ENCODE measurements at places on chromosomes 2 and 18.

GRCh38 chr2:186384226-186384625, 101.8 kb upstream of the ZC3H15 start:
- DNase-seq = no peak

- DNase-seq = no peak
Measured at GRCh38 chr2:62686012-62686685, 19.4 kb upstream of the EHBP1 start.

- DNase-seq = no peak
Measured at GRCh38 chr18:56036741-56037140, 448.7 kb upstream of the TCF4 start.

DNA sequence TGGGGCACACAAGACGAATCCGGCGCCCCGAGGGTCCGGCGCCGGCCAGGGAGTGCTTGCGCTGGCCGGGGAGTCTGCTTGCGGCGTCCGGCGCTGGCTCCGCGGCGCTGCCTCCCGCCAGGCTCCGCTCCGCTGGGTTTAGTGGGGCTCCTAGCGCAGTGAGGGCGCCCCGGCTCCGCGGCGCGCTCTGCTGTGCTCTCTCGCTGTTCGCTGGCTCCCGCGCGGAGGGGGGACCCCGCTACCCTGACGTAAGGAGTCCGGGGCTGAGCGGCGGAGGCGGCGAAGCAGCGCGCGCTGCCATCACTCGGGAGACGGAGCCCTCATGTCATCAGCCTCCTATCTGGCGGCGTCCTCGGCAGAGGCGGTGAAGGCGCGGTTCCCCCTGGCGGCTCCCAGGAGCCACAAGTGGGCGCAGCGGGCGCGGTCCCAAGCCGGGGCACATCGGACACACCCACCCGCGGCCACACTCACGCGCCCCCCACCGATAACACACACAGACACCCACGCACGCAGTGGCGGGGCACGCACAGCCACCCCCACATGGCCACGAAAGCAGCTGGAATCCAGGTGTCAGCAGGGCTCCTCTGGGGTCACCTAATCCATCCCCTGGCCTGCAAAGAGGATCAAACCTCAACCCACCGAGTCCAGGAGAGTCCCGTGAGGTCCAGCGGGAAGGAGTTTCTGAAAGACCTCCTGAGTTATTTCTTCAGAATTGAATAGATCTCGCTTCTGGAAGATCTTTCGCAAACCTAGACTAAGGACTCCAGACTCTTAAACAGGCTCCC, at the start of gene C1QL2:
C1QL2 (minus strand) TSS at position 189 of the 785 bp plus-strand sequence. CDS start 482 bp downstream, outside the sequence.
- DNase-seq = no peak

GRCh38 chr18:61782545-61782944, 110.3 kb downstream of the RNF152 start:
- DNase-seq = no peak

DNA sequence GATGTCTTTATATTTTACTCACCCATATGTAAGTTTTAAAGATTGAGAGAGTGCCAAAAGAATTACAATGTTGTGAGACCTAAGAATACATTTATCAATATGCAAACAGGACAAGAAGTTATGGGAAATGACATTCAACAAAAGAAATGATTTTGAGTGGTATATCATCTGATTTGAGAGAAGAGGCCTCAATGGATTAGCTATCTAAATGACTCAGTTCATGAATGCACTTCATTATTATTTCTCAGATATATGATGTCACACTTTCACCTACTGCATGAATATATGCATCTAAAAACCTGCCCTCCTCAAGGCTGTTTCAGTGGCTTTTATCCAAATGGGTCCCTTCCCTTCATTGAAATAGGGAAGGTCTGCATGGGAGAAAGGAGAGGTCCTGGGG, 128.3 kb upstream of the LYPD1 start:
- DNase-seq = no peak

GRCh38 chr2:63692002-63692606, 103.3 kb downstream of the MDH1 start:
- peak; percentile 56 for DNase-seq

- DNase-seq = no peak
Measured at GRCh38 chr2:80322958-80323357, 18.4 kb upstream of the LRRTM1 start.

GRCh38 chr2:122634256-122634655, 878.8 kb downstream of the TSN start:
- peak; percentile 14 for DNase-seq

DNA sequence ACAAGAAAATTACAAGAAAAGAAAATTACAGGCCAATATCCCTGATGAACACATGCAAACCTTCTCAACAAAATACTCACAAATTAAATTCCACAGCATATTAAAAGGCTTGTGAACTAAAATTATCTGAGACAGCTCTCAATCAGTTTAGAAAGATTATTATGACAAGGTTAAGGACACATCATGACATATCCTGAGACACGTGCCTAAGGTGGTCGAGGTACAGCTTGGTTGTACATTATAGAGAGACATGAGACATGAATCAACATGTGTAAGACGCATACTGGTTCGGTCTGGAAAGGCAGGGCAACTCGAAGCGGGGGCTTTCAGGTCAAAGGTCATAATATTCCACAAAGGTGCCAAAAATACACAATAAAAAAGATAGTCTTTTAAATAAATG, 598.3 kb upstream of the REG3G start:
- DNase-seq = no peak

- DNase-seq = peak; percentile 37
Measured at GRCh38 chr2:135055182-135055786, 3.2 kb downstream of the RAB3GAP1 start.

DNA sequence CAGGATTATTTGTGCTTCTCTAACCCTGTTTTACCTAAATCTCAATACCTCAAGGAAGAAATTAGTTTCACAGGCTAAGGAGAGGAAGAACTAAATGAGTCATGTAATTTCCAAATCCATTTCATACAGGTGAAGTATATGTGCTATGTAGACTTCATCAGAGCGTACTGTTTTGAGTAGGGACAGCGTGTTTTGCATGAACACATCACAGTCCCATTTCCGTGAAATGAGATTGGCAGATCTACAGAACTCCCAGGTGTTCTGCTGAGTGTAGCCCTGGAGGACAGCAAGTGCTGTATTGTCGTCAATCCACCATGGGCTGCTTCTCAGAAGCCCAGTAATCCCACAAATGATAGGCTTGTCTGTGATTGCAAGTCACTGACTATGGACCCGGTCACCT, 97.7 kb downstream of the XRCC5 start:
- no peak for DNase-seq

DNA sequence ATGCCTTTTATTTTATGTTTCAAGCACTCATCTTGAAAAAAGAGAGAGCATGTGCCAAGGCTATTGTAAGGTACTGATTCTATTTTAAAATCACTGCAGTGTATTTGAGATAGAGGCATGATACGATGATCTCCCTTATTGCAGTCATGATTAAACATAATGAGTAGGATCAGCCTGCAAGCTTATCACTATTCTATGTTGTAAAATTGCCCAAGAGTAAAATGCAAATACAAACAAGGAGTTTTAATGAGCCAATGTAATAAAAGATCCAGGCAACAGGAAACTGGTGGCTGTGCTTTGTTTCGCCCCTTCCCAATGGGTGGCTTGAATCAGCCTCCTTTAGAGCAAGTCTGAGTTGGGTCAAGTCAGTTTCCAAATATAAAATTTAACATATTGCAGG, 116.4 kb upstream of the RBMS1 start:
- no peak for DNase-seq

DNA sequence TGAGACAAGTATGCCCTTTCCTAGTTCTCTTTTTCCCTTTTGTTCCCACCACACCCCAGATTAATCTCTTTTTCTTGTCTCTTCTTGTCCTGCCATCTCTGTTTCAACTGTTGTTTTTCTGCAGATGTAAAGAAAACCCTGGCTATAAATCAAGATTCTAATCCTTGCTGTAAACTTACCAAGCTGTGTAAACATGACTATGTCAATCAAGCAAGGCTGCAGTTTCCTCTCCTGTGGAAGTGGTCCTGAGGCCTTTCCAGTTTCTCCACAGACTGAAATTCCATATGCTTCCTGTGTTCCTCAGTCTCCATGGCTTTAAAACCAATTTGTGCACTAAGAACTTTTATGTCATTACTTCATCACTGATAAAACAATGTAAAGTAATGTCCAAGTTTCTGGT, 288.8 kb upstream of the PIK3C3 start:
- DNase-seq = no peak

DNA sequence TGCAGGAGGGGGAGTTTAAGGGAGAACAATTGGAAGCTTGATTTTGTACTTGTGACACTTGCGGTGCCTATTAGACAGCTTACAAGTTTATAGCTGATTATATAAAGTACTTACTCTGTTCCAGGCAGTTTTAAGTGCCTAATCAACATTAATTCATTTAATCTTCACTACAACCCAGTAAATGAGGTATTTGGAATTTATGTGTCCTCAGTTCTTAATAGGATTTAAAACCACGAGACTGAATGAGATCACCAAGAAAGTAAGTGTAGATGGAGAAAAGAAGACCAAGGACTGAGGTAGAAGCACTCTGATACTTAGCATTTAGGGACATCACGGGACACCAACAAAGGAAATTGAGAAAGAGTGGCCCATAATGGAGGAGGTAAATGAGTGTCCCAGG, 49.8 kb downstream of the ZC3H15 start:
- no peak for DNase-seq

DNA sequence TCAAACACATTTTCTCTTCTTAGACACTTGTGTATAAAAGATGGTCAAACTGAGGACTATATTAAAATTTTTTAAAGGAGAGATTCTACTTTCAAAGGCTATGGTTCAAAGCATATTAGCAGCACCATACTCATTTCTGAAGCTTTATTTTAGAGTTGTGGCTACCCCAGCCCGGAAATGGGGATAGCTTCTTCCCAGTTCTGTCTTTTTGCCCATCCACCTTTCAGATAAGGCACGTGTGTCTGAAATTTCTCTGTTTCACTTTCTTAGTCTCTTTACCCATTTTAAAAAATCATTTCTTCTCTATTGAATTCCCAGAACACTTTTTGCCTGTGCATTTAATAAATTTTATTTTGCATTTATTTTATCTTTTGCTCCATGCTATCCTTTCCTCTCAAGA, 431.5 kb downstream of the RNF144A start:
- no peak for DNase-seq

DNA sequence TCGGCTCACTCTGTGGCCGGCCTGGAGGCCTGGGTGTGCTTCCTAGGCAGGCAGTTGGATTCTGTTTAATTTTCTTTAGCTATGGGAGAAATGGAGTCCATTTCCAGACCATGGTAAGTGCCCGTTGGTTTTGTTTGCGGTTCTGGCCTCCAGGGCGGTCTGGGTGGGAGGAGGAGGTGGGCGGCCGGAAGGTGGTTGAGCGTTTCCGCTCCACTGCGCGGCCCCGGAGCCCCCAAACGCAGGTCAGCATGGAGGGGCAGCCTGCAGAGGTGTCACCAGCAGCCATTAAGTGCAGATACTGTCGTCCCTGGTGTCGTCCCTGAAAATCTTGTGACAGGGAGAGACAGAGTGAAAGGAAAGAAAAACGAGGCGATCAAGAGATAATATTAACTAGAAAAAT, 303.9 kb downstream of the GBX2 start:
- DNase-seq = no peak

- DNase-seq = no peak
Measured at GRCh38 chr18:35139517-35139916, 98.3 kb downstream of the MAPRE2 start.

- DNase-seq = no peak
Measured at GRCh38 chr2:174561972-174562370, 35.6 kb downstream of the WIPF1 start.

DNA sequence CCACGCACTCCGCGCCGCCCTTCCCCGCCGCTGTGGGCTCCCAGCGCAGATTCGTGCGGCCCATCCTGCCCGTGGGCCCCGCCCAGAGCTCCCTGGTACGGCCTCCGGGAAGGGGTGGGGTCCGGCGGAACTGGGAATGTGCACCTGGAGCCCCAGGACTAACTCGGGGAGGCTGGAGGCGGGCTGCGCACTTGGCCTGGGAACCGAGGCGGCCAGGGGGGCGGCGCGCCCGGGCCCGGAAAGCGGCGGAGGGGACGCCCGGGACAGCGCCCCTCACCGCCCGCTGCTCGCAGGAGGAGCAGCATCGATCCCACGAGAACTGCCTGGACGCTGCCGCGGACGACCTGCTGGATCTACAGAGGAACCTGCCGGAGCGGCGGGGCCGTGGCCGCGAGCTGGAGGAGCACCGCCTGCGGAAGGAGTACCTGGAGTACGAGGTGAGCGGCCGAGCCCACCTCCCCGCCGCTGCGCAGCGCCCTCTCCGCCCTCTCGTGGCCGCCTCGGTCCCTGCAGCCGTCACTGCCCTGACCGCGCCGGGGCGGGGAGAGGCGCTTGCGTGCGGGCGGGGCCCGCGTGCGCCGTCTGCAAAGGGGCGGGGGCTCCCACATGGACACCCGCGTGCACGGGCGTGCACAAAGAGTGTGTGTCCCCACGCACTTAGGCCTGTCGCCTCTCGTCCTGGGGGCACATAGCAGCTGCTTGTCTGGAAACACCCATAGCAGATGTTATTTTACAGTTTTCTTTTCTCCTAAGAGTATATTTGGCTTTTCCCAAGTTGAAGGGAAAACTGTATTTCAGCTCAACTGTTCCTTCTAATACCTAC, 25.2 kb downstream of the PSD4 start:
- peak; percentile 97 for DNase-seq

DNA sequence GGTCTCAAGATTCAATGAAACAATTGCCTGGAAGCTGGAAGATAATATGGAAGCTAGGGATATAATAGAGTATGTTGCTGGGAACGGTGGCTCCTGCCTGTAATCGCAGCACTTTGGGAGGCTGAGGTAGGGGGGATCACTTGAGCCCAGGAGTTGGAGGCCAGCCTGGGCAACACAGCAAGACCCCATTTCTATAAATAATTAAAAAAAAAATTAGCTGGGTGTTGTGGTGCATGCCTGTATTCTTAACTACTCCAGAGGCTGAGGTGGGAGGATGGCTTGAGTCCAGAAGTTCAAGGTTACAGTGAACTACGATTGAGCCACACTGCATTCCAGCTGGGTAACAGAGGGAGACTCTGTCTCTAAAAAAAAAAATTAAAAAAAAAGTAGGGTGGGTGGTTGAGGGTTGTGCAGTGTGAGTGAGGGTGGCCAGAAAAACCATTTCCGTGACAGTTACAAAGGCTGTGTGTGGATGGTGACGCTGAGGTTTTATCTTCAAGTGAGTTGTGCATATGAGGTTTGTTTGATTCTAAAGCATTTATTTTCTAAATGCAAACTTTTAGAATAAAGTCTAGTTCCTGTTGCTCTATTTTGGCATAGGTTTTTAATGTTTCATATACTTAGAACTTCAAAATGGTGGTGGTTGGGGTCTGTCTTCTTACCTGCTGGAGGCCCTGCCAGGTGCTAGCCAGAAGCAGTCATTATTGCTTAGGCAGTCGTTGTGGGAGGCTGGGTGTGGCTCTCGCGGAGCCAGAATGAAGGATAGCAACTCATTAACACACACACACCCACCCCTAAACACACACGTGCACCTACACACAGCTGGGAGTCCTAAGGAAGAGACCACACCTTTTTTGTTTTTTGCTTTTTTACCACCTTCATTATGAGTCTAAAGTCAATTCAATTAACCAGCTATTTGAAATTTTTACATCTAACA, 4.7 kb upstream of the IL1R2 start:
- DNase-seq = no peak

- DNase-seq = no peak
Measured at GRCh38 chr2:156727867-156728266, 291.7 kb downstream of the GPD2 start.

- DNase-seq = no peak
Measured at GRCh38 chr18:74994502-74995418, 214.2 kb downstream of the PTGR3 start.
